Lung (tissue), 17 donors: ENCODE measurements at places on chromosomes 11 and 22. TPM values are rescaled to one million over a fixed set of nuclear protein-coding genes. Genes with fewer than 3 reads are reported as not detected.
A peak's percentile ranks its signal among the peaks of the same experiment; 100 is the strongest.

PNPLA5 gene
- not detected for total RNA-seq

DNA sequence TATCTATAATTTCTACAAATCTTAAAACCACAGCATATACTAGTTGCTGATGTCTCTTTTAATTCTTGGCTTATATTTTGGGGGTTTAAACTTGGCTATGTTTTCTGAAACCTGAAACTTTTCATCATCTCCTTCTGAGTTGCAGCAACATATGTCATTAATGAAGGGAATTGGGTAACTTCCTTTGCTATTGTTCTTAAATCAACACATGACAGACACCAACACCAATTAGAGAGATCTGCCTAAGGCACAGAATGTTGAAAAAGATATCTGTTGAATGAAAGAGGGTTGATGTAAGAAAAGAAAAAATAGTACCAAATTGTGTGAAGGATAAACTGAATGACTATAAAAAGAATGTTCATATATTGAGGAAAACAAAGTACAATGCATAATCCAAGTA is 10.3 kb upstream of the GAS2 start:
- DNase-seq = no peak

RAG2 gene
- total RNA-seq = not detected

DNA sequence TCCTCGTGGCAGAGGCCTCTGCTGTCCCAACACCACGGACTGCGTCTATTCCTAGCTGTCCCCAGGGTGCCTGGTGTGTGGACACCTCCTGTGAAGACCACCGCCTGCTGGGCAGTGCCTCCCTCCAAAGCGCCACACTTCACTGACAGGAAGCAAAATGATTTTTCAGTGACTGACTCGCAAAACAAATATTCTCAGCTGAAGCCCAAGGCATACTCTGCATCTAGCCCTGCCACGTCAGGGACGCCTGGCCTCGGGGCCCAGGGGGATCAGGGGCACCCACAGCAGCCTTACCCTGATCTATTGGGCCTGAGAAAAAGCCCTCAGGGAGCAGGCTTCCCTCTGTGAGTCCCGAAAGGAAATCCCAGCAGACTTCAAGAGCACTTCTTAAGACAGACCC is 2.2 kb downstream of the BRD1 start:
- DNase-seq = no peak

- DNase-seq = no peak
Observed at GRCh38 chr11:70116386-70117065, 38.4 kb downstream of the ANO1 start.

NAALAD2 gene
- total RNA-seq = 0.86 TPM

DNA sequence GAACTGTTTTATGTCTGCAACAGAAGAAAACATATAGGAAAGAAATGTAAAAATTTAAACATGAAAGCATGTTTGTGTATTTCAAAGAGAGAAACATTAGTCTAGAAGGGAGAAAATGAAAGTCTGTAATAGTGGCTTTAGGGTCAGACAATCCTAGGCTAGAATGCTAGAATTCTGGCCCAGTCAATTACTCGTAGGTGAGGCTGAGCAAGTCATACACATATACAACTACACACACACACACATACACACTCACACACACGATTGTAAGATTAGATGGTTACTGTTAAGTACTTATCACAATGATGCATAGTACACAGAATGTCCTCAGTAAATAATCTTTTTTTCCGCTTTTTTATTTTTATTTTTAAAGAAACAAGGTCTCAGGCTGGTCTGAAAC is 37.7 kb upstream of the PCF11 start:
- DNase-seq = peak; percentile 14

DNA sequence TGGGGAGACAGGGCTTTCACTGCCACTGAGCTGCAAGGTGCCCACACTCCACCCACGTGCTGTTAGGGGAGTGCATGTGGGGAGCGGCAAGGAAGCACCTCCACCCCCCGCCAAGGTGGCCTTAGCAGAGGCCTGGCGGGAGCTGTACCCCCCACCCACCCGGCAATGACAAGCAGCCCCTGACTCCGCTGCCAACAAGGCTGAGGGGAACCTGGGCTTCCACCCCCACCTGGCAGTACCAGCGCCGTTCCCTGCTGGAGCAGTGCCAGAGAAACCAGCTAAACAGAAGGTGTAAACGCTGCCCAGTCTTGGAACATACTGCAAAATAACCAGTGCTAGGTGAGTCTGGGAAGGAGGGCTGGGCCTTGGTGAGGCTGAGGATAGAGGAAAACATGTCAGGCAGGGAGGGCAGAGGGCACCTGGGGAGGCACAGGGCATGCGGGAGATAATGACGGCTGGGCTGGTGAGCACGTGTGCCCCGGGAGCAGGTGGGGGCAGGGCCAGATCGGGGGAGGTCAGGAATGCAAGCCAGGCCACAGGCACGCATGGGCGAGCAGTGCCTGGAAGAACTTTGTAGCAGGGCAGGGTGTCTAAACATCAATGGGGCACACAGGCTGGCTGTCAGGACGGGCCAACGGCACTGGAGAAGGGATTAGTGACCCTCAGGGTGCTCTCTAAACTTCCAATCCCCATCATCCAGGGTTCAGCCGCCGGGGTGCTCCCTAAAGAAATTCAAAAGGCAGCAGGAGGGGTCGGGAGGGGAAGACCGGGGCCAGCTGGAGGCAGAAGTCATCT is 6.6 kb downstream of the CERK start:
- DNase-seq = no peak

- no peak for DNase-seq
Observed at GRCh38 chr11:91100427-91100826, 877.6 kb upstream of the CHORDC1 start.

DNA sequence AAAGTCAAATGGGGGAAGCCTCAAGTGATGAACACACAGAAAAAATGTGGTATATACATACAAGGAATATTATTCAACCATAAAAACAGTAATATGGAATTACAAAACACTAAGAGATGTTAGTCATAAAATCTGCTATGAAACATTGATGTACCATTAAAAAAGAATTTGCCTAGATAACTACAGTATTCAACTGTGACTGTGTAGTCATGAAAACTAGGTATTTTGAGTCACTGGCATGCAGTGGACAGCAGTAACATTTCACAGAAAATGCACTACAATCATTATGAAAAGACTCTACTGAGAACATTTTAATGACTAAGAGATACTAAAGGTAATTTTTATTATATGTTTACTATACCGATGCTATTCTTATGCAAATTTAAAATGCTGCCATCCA is 11.7 kb downstream of the ZNF195 start:
- no peak for DNase-seq
